ENCODE measurements at places on chromosomes 12 and 14. TPM values are rescaled to one million over a fixed set of nuclear protein-coding genes. Genes with fewer than 3 reads are reported as not detected.

LRIG3 gene
- total RNA-seq = 17.3 TPM

YLPM1 gene
- 20.5 TPM for total RNA-seq

TMX1 gene
- 49.4 TPM for total RNA-seq

SLC10A1 gene
- total RNA-seq = not detected

COQ6 gene
- 13.9 TPM for total RNA-seq

FITM1 gene
- 0.10 TPM for total RNA-seq

KRT74 gene
- total RNA-seq = not detected

LTBP2 gene
- 138 TPM for total RNA-seq

SART3 gene
- total RNA-seq = 42.6 TPM

GLI1 gene
- total RNA-seq = not detected

CCDC60 gene
- not detected for total RNA-seq

MMP19 gene
- 2.3 TPM for total RNA-seq

RPL10L gene
- not detected for total RNA-seq

GALNT8 gene
- total RNA-seq = not detected

PTGDR gene
- total RNA-seq = not detected

TGM1 gene
- 2.1 TPM for total RNA-seq

IFI27 gene
- total RNA-seq = 3,107 TPM

MYF5 gene
- not detected for total RNA-seq

SLC4A8 gene
- 1.2 TPM for total RNA-seq

MAPK1IP1L gene
- total RNA-seq = 79.1 TPM

TAS2R46 gene
- total RNA-seq = 0.73 TPM

CSRP2 gene
- total RNA-seq = 18.6 TPM

MBIP gene
- 8.4 TPM for total RNA-seq

IRAK3 gene
- total RNA-seq = 5.1 TPM

Data from mammary microvascular endothelial cell (primary cell).